ENCODE measurements at places on chromosomes 4 and X.

GRCh38 chr4:105352826-105353225 lies 121.0 kb downstream of the PPA2 start:
- no peak for DNase-seq

GRCh38 chr4:117898496-117898895 lies 135.8 kb upstream of the NDST3 start:
- DNase-seq = no peak

DNA sequence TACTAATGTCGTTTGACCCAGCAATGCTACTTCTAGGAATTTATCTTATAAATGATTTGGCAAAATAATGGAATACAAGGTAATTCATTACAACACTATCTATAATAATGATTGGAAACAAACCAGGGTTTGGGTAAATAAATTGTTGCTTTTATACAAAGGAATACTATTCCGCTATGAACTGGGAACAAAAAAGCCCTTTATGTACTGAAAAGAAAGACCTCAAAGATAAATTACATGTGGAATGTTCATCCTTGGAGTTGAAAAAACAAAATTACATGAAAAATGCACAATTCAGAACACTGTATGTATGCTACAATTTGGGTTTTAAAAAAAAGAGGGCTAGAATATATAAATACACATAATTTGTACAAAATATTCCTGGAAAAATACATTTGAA lies 5.2 kb upstream of the NUP54 start:
- DNase-seq = no peak

- no peak for DNase-seq
These were observed 42.9 kb downstream of the FNIP2 start for GRCh38 chr4:158811704-158812103.

DNA sequence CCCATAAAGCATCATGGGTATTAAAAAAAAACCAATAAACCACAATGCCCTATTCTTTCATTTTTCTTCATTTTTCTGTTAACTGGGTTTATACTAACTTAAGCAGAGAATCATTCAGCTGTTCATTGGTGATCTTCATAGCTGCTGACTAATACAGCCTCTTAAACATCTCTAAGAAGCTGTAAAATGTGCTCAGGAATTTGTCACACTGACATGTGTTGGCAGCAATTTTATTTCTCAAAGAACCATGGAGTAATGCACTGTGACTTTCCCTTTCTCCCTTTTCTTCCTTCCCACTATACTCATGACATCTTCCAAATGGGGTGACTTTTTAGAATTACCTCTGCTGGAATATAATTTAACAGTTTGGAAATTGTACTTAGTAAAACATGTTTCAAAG lies 315.4 kb downstream of the ANTXR2 start:
- DNase-seq = no peak

- DNase-seq = no peak
These were observed 1.7 kb downstream of the GCNA start for GRCh38 chrX:71579990-71580380.

GRCh38 chr4:149211876-149212275 lies 603.8 kb downstream of the IQCM start:
- no peak for DNase-seq
